ENCODE measurements at places on chromosomes 6 and 20.

- no peak for DNase-seq
Measured at GRCh38 chr20:54844346-54844745, 369.0 kb downstream of the DOK5 start.

DNA sequence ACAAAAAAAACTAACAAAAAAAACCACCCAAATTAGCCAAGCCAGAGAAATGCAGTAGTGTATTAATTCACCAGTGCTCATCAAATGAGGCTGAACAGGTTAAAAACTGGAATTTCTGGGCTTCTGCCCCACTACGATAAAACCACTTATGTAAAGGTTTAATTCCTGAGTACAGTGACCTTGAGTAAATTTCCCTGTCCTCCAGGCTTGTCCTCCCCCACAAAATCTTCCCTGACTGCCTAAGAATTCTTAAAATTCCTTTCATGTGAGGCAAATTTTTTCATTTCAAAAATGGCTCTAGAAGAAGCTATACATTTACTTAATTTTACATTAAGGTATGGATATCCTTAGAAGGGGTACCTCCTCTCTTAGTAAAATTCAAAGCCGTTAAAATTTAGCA, 80.1 kb upstream of the ID4 start:
- no peak for DNase-seq

- DNase-seq: peak; percentile 83
Measured at GRCh38 chr20:31968291-31969126, 558 bp downstream of the XKR7 start.

GRCh38 chr6:14930366-14930989, 315.4 kb upstream of the JARID2 start:
- no peak for DNase-seq

DNA sequence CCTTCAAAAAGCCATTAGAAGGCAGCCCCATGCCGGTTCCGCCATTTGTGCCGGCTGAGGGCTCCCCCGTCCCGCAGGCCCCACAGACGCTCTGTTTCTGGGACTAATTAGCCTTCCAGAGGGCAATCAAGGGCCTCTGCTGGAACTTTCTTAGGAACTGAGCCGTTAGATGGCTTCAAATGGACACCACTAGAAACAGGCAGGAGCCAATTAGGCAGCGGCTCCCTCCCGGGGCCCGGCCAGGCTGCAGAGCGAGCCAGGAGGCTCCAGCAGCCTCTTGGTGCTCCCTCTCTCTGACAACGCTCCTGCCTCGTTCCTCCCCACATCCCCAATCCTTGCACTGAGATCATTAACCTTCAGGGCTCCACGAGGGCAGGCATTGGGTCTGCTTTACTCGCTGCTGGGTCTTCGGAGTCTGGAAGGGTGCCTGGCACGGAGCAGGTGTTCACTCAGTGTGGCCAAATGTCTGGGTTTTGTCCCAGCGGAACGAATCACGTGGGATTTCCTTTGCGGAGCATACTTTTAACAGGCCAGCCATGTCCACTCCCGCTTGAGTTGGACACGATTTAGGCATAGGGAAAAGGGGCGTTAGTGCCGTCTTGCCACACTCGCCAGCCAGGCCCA, 98.3 kb downstream of the TMEM242 start:
- no peak for DNase-seq

GRCh38 chr20:63578224-63579016, 4.4 kb upstream of the HELZ2 start:
- no peak for DNase-seq

DNA sequence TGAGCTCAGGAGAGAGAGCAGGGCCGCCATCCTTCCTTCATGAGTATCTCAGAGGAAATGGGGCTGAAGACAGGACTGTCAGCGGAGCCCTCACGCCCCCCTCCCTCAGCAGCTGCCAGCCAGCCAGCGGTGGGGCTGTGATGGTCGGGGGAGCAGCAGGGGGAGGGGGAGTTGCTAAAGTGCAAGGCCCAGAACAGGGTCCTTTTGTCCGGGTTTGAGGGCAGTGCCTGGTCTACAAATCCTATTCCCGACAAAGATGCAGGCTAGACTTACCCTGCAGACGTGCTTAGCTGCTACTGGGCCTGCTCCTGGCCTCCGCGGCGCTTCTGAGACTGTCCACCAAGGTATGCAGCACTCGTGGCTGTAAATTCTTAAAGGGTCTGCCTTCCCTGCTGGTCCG, 593.4 kb upstream of the CDH4 start:
- no peak for DNase-seq

DNA sequence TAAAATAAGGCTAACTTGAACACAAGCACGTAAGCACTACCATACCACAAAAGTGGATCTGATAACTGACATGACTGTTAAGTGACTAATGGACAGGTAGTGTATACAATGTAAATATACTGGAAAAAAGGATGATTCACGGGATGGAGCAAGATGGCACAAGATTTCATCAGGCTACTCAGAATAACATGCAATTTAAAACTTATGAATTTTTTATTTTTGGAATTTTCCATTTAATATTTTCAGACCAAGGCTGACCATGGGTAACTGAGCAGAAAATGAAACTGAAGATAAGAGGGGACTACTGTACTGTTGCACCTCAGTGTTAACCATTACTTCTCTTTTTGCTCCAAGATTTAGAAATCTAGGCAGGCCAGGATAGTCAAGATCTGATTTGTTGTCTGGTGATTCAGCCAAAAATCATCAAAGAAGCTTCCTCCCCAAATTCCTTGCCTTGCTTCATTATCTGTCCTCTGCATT, 45.4 kb downstream of the TPBG start:
- DNase-seq: no peak

DNA sequence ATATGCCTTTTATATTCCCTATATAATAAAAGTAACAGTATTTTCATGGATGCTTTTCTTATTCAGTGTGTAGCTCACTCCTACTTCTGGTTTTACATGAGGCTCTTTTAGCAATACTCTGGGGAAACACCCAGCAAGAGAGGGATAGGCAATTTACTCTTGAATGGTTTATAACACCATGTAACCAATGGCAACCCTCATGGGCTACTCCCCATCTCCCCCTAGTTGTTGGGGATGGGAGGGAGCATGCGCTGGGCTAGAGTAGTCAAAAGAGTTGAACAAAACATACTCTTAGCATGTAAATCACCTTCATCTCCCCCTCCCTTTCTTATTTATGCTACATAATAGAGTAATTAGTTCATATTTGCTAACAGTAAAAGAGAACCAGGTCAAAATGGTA, 140.1 kb upstream of the LRFN2 start:
- DNase-seq: peak; percentile 11
